Right atrium auricular region (tissue), 2 donors: ENCODE measurements at places on chromosomes 16 and 17. TPM values are rescaled to one million over a fixed set of nuclear protein-coding genes. Genes with fewer than 3 reads are reported as not detected.

Gene SPATA22
- 0.82 TPM for total RNA-seq

Gene AATF
- 17.8 TPM for total RNA-seq

Gene TBX2
- 4.3 TPM for total RNA-seq

- H3K4me1 ChIP-seq, result peaks cover 49% of the 10 kb centered on the region
- H3K27ac ChIP-seq, result no peak overlapping the region
- DNase-seq, result no peak
These were observed 97.4 kb upstream of the CIBAR2 start for GRCh38 chr16:85209526-85210121.

- no peaks in the 10 kb centered on the region for H3K4me1 ChIP-seq
- H3K27ac ChIP-seq, result no peak overlapping the region
- no peak overlapping the region for H3K4me3 ChIP-seq
- DNase-seq, result no peak
- H3K36me3 ChIP-seq, result no peaks in the 10 kb centered on the region
- no peaks in the 10 kb centered on the region for H3K27me3 ChIP-seq
These were observed 416.4 kb downstream of the CDH11 start for GRCh38 chr16:64705443-64705842.

DNA sequence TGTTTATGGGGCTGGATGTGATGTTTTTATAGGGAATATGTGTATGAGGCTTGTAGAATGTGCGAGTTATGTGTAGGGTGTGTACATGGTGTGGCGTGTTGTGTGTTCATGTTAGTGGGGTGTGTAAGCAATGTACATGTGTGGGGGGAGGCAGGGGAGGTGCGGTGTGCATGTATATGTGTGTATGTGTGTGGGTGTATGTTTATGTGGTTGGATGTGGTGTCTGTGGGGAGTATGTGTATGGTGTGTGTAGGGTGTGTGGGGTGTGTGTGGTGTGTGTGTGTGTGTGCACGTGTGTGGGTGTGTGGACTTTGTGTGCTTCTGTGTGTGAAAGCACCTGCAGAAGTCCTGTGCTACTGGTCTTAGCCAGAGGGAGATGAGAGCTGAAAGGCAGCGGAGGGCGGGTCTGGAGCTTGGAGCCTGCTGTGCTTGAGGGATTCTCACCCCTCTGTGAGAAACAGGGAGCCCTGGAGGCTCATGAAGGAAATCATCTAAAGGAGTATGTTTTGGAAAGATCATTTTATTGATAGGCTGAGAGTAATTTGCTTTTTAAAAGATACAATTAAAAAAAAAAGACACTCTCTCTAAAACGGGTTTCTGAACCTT lies 222.7 kb downstream of the HS3ST4 start:
- H3K4me1 ChIP-seq, result no peaks in the 10 kb centered on the region
- H3K4me3 ChIP-seq, result no peak overlapping the region
- no peaks in the 10 kb centered on the region for H3K36me3 ChIP-seq
- no peak for DNase-seq
- H3K27ac ChIP-seq, result no peak overlapping the region
- no peaks in the 10 kb centered on the region for H3K27me3 ChIP-seq

DNA sequence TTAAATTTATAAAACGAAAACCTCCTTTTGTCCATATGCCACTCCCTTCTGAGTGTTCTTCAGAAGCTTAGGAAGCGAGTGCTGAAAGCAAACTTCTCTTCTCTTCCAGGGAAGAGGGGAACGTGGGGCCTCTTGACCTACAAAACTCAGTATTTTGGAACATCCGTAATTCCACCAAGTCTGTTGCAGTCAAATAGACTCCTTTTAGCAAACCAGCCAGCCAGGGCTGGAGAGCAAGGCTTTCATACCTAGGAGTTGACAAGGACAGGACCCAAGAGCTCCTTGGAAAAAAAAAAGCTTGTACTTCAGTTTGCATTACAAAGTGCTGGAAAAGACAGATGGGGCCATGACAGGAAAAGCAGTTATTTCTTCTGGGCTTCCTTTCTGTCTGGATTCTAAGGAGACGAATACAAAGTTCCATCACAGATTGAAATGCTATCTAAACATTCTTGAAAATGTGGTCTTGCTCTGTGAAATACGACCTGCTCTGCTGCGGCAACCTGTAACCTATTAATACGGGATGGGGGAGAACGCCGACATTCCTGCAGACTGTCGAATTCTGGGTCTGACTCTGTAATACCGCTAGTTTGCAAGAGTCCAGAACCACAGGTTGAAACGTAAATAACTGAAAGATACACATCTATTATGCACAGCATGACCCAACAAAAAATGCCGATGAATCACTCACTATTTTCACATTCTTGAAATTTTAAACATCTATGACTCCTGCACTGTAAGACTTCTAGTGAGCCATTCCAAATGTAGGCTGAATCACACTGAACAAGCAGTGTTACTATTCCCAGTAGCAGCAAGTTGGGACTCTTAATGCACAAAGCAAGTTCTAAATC lies 20.6 kb downstream of the VPS53 start:
- H3K36me3 ChIP-seq, result peaks cover 59% of the 10 kb centered on the region
- no peak for DNase-seq
- no peaks in the 10 kb centered on the region for H3K4me1 ChIP-seq
- H3K27ac ChIP-seq, result no peak overlapping the region

Gene UBB
- total RNA-seq, result 862 TPM

GRCh38 chr17:73211745-73212144 lies 18.9 kb downstream of the COG1 start:
- no peak overlapping the region for H3K27ac ChIP-seq
- no peaks in the 10 kb centered on the region for H3K4me1 ChIP-seq
- DNase-seq, result no peak
- H3K36me3 ChIP-seq, result peaks cover 32% of the 10 kb centered on the region

Gene EFCAB5
- total RNA-seq, result not detected

- no peak for DNase-seq
- no peaks in the 10 kb centered on the region for H3K36me3 ChIP-seq
- H3K27me3 ChIP-seq, result no peaks in the 10 kb centered on the region
These were observed 185.6 kb upstream of the CPHXL start for GRCh38 chr16:75911896-75912295.

Gene NSMCE1
- total RNA-seq, result 35.8 TPM

Gene AOC2
- 0.55 TPM for total RNA-seq

Gene PPP1R9B
- 24.2 TPM for total RNA-seq

DNA sequence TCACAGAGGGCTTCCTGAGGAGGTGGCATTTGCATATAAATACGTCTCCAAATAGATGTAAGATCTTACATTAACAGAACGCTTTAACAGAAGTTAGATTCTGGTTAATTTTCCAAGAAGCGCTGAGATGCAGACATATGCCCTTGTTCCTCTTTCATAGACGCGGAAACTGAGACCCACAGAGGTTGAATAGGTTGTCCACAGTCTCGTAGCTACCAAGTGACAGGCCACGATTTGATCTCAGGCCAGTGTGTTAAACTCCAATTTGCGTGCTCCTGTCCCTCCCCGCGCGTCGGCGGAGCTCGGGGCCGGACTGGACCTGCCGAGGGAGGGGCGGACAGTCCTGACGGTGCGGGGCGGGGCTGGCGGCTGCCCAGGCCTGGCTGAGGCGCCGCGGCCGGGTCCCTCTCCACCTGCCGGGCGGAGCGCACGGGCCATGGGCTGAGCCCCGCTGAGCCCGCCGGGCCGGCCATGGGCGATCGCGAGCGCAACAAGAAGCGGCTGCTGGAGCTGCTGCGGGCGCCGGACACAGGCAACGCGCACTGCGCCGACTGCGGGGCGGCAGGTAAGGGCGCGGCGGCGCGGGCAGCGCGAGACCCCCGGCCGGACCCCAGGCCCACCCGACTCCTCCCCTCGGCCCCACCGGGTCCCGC lies at the start of gene ADAP2:
TSS of gene ADAP2 (plus strand) at position 402 of the 653 bp plus-strand sequence. CDS start at position 472, 70 bp downstream.
- no peaks in the 10 kb centered on the region for H3K27me3 ChIP-seq
- no peak for DNase-seq
- H3K4me3 ChIP-seq, result peak within 1 kb of the TSS; percentile 66
- H3K4me1 ChIP-seq, result no peaks in the 10 kb centered on the region

GRCh38 chr16:55502801-55503366 lies 6.0 kb upstream of the LPCAT2 start:
- H3K27me3 ChIP-seq, result no peaks in the 10 kb centered on the region
- DNase-seq, result peak; percentile 87
- no peaks in the 10 kb centered on the region for H3K4me1 ChIP-seq
- peaks cover under 1% of the 10 kb centered on the region for H3K36me3 ChIP-seq
- H3K27ac ChIP-seq, result peak overlapping the region; percentile 54
- H3K4me3 ChIP-seq, result no peak overlapping the region

- H3K27me3 ChIP-seq, result no peaks in the 10 kb centered on the region
- no peak overlapping the region for H3K27ac ChIP-seq
- no peaks in the 10 kb centered on the region for H3K4me1 ChIP-seq
- no peak overlapping the region for H3K4me3 ChIP-seq
- no peak for DNase-seq
- H3K36me3 ChIP-seq, result no peaks in the 10 kb centered on the region
These were observed 40.8 kb downstream of the SCNN1G start for GRCh38 chr16:23223368-23223767.

Gene AANAT
- total RNA-seq, result not detected

GRCh38 chr17:73639932-73640331 lies 4.3 kb downstream of the SDK2 start:
- no peak overlapping the region for H3K27ac ChIP-seq
- peaks cover 21% of the 10 kb centered on the region for H3K4me1 ChIP-seq
- no peaks in the 10 kb centered on the region for H3K36me3 ChIP-seq

DNA sequence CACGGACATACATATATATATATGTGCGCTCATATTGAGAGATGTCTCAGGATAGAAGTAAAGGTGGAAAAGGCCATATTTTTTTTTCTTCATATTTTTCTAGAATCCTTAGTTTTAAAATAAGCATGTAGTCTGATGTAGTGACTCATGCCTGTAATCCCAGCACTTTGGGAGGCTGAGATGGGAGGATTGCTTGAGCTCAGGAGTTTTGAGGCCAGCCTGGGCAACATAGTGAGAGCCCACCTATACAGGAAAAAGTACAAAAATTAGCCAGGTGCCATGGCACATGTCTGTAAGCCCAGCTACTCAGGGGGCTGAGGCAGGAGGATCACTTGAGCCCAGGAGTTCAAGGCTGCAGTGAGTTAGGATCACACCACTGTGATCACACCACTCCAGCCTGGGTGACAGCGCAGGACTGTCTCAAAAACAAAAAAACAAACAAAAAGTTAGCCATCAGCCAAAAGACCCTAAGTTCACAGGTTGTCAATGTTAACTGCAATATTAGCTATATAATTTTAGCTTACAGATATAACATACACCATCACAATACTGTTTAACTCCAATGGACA lies 10.4 kb downstream of the ZNF652 start:
- H3K27ac ChIP-seq, result no peak overlapping the region
- no peak for DNase-seq
- no peak overlapping the region for H3K4me3 ChIP-seq
- H3K36me3 ChIP-seq, result no peaks in the 10 kb centered on the region
- H3K27me3 ChIP-seq, result no peaks in the 10 kb centered on the region

DNA sequence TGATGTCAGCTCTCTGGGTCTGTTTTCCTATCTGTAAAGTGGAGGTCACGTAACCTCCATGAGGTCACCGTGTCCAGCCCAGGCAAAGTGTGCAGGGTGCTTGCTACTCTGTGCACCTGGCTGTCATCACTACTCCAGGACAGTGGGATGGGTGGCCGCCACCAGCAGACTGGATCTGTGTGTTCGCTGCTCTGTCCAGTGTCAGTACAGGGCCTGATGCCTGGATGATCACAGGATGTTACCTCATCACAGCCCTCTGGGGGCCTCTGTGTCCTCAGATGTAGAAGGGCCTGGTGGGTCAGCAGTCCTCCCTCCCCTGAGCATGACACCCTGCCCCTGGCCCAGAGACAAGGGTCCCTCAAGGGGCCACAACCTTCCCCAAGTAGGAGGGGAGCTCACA lies 80.0 kb downstream of the KCNJ18 start:
- no peaks in the 10 kb centered on the region for H3K27me3 ChIP-seq
- no peak overlapping the region for H3K4me3 ChIP-seq
- no peaks in the 10 kb centered on the region for H3K36me3 ChIP-seq
- peak; percentile 42 for DNase-seq

GRCh38 chr16:50697881-50698767 lies 4.7 kb downstream of the NOD2 start:
- H3K27ac ChIP-seq, result peak overlapping the region; percentile 47
- DNase-seq, result no peak
- H3K4me1 ChIP-seq, result no peaks in the 10 kb centered on the region
- H3K4me3 ChIP-seq, result peak overlapping the region; percentile 44
- no peaks in the 10 kb centered on the region for H3K36me3 ChIP-seq

DNA sequence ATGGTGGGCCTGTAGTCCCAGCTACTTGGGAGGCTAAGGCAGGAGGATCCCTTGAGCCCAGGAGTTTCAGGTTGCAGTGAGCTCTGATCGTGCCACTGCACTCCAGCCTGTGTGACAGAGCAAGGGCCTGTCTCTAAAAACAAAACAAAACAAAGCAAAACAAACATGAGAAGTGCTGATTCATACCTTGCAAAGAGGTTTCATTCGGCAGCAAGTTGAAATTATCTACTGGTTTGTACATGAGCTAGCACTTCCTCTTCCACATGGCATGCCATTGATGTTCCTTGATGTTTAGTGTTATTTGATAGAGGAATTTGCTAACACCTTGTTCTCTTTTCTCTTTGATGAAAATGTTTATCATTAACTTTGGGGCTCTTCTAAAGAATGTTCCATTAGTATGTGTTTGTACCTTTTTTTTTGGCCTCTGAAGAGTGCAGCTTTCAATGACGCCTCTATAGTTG lies 50.6 kb downstream of the SPECC1 start:
- no peaks in the 10 kb centered on the region for H3K36me3 ChIP-seq
- H3K4me3 ChIP-seq, result no peak overlapping the region
- DNase-seq, result no peak
- H3K4me1 ChIP-seq, result peaks cover 19% of the 10 kb centered on the region
- H3K27me3 ChIP-seq, result no peaks in the 10 kb centered on the region
- no peak overlapping the region for H3K27ac ChIP-seq
